ENCODE measurements at places on chromosomes 11 and 22.

GRCh38 chr11:119025099-119025473 is 5.6 kb downstream of the SLC37A4 start:
- DNase-seq: no peak

DNA sequence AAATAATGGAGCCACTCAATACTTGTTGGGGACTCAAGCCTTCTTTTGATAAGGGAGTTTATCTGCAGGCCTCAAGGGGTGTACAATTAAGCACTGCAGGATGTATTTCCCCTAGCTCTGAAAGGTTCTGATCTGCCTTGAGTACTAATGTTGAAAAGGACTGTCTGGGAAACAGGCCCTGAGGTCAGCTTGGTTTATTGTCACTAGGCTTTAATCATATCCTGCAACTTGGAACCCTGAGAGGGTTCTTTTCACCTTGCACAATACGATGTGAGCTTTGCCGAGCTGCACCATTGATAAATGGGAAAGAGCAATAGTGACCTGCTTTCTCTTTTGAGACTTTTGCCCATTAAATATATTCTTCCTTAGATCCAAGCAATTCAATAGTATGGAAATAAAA is 31.6 kb upstream of the HORMAD2 start:
- no peak for DNase-seq

- DNase-seq: no peak
These were observed 156.0 kb downstream of the MPPED1 start for GRCh38 chr22:43567691-43568324.

DNA sequence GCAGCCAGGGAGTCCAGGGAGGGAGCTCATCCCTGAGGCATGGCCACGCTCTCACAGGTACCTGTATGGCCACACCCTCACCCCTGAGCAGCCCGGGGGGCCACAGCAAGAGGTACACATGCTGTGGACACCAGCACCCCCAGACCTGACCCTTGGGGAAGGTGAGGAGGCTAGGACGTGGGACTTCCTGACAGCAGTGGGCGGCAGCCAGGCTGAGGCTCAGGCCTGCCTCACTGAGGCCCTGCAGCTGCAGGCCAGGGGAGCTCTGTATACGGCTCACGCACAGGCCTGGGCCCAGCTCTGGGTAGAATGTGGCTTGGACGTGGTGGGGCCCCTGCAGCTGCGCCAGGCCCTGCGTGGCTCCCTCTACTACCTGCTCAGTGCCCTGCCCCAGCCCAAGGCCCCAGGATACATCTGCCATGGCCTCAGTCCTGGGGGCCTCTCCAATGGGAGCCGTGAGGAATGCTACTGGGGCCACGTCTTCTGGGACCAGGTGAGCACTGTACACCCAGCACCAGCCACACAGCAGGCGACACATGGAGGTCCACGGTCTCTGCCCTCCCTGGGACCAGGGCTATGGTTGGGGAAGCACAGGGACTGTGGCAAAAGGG is 1.8 kb downstream of the PGGHG start:
- DNase-seq: no peak

- DNase-seq: no peak
These were observed 432.2 kb downstream of the NTM start for GRCh38 chr11:131802440-131803115.

- DNase-seq: no peak
These were observed 134.5 kb downstream of the ADAMTS15 start for GRCh38 chr11:130582981-130583380.

DNA sequence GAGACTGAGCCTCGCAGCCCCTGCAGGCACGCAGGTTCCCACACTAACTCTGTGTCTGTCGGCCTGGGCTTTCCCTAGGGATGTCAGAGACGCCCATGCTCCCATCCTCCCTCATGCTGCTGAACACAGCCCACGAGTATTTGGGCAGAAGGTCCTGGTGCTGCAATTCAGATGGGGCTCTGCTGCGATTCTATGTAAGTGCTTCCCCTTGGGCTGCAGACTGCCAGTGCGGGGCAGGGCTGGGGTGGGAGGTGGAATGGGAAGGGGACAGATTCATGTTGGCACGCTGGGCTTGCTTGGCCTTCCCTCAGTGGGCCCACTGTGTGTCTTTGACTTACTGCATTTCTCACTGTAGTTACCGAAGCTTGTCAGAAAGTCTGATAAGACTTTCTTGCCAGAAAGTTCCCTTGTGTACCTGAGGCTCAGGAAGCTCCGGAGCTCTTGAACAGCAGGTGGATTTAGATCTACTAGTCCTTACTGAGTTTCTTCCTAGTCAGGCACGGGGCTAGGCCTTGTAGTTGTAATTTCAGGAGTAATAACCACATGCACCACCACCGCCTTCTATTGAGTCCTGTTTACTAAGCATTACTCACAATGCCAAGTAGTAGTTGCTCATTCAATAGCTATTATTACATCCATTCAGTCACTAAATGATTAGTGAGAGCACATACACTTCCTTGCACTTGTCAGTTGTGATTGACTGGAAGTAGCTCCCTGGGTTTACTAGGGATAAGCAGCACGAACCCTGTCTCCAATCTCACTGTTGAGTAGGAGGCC is 65.2 kb downstream of the CABIN1 start:
- DNase-seq: no peak

GRCh38 chr11:86919557-86920210 is 35.5 kb downstream of the FZD4 start:
- no peak for DNase-seq

- DNase-seq: peak; percentile 6
These were observed 77.9 kb upstream of the TIMP3 start for GRCh38 chr22:32723643-32724042.

DNA sequence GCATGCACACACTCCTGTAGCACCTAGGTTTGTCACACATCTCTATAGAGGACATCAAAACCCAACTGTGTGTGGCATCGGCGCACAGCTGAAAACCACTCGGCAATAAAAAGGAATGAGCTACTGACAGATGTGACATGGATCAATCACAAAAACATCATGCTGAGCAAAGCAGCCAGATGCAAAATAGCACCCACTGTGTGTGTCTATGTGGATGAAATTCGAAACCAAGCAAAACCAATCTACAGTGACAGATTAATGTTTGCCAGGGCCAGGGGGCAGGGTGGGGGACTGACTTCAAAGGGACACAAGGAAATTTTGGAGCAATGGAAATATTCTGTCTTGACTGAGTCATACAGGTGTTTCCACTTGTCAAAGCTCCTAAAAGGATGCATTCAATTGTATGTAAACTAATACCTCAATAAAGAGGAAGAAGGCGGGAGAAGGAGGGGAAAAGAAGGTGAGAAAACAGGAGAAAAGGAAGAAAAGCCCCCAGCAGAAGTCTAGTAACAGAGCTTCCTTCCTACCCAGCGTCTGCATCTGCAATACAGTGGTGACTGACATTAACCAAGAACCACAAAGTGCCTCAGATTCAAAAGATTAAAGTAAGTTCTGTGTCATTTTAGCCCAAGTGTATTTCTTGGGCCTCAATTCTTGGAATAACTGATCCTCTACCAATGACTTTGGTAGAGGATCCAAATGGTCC is 49.8 kb downstream of the PACSIN2 start:
- no peak for DNase-seq

GRCh38 chr11:92826136-92826535 is 143.3 kb upstream of the MTNR1B start:
- DNase-seq: no peak

GRCh38 chr22:22880645-22881044 is 7.0 kb upstream of the IGLL5 start:
- no peak for DNase-seq

GRCh38 chr11:26247340-26247739 is 84.6 kb upstream of the ANO3 start:
- no peak for DNase-seq

DNA sequence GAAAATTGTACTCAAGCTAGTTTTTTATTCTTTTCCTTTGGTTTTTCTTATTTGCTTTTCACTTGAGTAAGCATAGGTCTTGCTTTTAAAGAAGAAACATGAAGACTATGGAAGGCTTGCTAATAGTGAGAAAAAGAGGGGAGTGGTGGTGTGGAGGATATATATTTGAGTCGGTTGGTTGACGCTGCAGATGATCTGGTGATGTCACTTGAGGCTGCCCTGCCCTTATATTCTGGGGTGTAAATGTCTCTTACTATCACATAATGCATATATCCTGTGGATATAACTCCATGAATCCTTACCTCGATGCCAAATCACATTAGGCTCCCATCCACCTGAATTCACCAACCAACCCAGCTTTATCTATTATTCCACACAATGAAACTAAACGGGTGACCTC is 2.9 kb downstream of the GRIA4 start:
- DNase-seq: no peak

DNA sequence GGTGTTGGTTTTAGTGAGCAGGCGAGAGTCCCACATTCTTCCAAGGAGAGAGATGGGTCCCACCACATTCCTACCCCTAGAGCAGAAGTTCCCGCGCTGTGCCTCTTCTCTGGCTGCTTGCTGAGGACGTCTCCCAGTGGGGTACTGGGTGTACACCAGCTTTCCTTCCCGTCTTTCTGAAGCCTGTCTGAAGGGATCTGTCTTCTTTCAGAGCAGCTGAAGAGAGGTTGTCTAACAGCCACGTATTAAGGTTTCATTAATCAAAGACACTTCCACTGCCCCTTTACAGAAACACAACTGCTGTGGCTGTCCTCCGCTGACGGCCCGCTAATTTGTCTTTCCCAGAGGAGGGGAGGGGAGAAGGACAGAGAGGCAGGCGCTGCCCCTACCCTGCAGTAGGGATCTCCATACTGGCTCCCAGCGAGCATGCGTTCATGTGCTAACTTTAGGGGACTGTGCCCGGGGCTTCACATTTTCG is 56.0 kb downstream of the ZBTB16 start:
- no peak for DNase-seq

- DNase-seq: no peak
These were observed 58.1 kb upstream of the BARX2 start for GRCh38 chr11:129317571-129317970.

DNA sequence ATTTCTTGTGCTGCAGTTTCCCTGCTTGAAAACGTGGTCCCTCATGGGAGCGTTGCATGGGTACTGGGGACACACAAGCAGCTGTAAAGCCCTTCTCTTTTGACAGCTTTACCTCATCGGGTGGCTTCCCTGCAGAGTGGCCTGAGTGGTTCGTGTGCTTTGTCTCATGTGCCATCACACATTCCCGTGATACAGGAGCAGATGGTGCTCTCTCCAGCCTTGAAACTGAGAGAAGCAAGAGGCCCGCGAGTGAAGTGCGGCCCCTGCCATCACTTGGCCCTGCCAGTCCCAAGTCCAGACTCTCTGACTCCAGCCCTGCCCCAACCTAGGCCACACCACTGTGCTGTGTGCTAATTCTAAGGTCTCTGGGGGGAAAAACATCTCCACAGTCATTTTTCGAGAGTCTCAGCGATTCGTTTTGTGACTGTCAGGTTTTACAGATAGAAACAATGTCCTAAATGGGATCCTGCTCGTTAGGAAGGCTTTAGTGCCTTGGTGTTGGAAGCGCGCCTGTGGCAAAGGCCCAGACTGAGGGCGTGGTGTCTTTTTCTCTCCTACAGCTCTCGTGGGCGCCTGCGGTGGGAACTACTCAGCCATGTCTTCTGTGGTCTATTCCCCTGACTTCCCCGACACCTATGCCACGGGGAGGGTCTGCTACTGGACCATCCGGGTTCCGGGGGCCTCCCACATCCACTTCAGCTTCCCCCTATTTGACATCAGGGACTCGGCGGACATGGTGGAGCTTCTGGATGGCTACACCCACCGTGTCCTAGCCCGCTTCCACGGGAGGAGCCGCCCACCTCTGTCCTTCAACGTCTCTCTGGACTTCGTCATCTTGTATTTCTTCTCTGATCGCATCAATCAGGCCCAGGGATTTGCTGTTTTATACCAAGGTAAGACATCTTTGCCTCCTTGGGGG is 64.2 kb downstream of the KREMEN1 start:
- DNase-seq: no peak

GRCh38 chr11:95135155-95135554 is 45.5 kb downstream of the ENDOD1 start:
- no peak for DNase-seq

- DNase-seq: no peak
These were observed 45.7 kb downstream of the NAT10 start for GRCh38 chr11:34151166-34151565.

- no peak for DNase-seq
These were observed 57.8 kb upstream of the TTC12 start for GRCh38 chr11:113256431-113257202.

DNA sequence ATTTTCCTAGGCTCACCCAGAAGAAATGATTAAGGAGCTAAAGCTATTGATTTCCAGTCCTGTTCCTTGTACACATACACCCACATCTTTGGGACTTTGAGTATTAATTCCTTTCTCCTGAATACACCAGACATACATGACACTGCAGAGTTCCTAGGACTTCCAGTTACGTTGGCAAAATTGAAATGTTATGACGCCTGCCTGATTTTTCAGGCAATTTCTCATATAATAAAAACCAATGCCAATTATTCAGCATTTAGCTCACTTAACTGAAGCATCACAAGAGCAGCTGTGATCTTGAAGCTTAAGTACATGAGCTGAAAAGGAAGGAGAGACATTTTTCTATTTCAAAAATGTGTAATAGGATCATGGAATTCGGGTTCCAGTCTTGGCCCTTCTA is 4.5 kb downstream of the CLMP start:
- no peak for DNase-seq

- no peak for DNase-seq
These were observed 181.8 kb downstream of the UVRAG start for GRCh38 chr11:75996523-75997442.

GRCh38 chr22:47063606-47064005 is 301.2 kb downstream of the TBC1D22A start:
- no peak for DNase-seq

DNA sequence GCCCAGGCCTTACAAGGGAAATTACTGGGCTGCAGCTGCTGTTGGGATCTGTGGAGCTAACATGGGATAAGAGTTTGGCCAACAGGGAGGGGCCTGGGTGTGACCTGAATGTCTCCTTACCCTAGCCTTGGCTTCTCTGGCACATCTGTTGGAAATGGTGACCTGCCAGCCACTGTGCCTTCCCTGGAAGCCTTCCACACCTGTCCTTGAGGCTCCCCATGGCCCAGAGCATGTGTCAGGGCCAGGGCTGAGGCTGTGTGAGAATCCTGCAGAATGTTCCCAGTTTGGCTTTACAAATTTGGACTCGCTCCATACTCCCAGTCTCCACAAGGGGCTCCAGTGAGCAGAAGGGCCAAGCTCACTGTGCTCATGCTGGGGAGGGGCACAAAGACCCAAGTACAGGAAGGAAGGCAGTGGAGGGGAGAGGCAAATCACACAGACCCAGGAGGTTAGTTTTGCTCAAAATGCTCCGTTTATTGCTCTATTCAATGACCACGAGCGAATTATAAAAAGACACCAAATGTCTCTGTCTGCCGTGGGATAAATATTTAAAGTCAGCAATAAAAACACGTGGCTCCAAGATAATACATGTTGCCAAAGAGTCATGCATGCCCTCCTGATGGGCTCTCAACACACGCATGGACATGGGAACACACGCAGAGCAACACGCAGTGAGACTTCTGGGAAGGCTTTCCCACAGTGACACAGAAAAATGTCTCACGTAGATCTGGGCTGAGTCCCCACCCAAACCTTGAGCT is 1.7 kb upstream of the IGSF22 start:
- no peak for DNase-seq

DNA sequence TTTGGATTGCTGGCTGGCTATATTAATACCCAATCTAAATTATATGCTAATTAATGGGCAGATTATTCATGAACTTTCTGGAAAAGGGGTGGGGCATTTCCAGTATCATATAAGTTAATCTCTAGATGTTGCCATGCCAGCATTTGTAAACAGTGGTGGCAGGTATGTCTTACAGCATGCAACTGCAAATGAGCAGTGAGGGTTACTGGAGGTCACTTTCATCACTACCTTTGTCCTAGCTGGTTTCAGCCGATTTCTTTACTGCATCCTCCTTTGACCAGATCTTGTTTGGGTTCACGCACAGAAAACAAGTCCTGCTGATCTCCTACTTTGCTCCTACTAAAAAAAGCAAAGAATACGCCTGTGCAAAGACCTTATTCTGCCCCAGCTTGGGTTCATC is 89.1 kb upstream of the USP47 start:
- DNase-seq: no peak
